ENCODE measurements at places on chromosomes 5 and 9.
A peak's percentile ranks its signal among the peaks of the same experiment; 100 is the strongest.

DNA sequence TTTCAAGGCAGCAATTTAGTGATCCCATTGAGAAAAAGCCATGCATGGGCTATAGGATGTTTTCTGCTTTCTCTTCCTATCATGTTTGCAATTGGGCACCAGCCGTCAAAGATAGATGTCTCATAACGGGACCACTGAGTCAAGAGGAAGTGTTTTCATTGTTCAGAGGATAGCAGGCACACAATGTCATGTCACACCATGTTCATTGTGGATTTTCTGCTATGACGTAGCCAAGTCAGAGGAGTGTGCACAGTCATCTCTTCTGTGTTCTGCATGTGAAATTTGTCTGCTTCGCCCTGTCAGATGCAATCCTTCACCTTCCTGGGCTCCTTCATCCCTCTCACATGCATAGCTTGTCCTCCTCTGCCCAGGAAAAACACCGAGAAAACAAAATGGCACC, 106.0 kb downstream of the CD180 start:
- no peak for DNase-seq

DNA sequence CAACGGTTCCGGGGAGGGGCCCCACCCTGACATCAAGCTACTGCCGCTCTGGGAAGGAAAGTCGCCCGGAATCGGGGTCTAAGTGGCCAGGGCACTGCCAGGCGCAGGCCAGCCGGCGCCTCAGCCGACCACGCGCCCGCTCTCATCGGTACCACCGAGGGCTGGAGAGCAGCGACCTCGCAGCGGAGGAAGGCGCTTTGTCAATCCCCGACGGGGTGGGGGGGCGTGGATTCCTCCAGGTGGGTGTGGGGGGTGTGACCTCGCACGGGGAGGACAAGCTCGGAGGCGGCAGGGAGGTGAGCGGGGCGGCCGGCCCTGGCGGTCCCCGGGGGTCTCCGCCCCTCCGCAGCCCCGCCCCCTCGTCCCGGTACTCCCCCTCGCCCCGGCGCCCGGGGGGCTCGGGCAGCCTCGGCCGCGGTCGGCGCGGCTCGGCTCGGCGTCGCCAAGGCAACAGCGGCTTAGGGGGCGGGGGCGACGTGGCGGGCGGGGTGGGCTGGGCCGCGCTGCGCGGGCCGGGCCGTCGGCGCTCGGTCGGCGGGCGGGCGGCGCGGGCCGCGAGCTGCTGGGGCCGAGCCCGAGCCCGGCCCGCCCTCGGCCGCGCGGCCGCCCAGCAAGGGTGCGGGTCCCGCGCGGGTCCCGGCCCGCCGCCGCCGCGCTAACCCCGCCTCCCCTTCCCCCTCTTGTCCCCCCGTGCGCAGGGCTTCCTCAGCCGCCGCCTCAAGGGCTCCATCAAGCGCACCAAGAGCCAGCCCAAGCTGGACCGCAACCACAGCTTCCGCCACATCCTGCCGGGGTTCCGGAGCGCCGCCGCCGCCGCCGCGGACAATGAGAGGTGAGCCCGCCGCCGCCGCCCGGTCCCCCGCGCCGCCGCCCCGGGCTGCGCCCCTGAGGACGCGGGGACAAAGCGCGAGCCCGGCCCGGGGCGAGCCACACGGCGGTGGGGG, 47.5 kb downstream of the DAB2IP start:
- DNase-seq, result no peak

- DNase-seq, result no peak
These were observed 664.0 kb downstream of the TLE4 start for GRCh38 chr9:80235752-80236151.

GRCh38 chr5:173668910-173669309, 52.5 kb upstream of the BOD1 start:
- no peak for DNase-seq

DNA sequence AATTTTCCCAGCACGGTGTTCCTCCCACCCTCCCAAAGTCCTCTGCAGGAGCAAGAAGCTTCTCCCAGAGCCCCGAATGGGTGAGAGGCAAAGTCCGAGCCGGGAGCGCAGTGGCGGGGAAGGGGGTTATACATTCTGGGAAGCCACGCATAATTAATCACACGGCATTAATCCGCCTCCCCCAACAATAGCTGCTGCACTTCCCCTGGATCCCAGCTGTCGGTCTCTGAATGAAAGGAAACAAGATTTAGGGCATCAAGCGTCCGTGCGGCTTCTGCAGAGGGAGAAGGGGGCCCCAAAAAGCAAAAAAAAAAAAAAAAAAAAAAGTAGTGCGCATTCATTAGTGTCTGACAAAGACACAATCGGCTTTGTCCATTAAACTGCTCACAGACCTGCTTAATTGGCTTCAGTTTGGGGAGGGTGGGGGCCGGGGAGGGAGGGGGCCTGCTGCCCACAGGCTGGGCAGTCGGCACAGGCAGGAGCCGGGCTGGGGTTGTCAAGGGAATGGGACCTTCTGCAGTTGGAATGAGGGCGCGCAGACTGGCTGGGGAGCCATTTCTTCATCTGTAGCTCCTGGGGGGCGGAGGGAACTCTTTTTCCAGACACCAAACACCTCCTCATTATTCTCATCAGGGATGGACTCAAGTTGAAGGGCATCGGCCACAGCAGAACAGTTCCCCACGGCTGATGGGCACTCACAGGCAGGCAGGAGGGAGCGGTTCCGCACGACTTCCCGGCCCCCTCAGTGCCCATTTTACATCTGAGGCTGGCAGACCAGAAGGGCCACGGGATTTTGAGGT, 3.4 kb downstream of the NOTCH1 start:
- DNase-seq, result no peak

GRCh38 chr5:120405923-120406322, 58.2 kb upstream of the PRR16 start:
- peak; percentile 44 for DNase-seq

DNA sequence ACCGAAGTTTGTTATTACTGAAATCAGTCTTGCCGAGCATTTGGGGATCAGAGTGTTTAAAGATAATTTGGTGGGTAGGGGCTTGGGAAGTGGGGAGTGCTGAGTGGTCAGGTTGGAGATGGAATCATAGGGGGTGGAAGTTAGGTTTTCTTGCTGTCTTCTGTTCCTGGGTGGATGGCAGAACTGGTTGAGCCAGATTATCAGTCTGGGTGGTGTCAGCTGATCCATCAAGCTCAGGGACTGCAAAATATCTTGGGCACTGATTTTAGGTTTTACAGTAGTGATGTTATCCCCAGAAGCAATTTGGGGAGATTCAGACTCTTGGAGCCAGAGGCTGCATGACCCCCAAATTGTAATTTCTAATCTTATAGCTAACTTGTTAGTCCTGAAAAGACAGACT, 5.4 kb upstream of the ANKRD31 start:
- DNase-seq, result no peak

GRCh38 chr5:6178846-6179532, 199.4 kb downstream of the MED10 start:
- no peak for DNase-seq

GRCh38 chr9:130713286-130713960, 19.8 kb downstream of the EXOSC2 start:
- DNase-seq, result no peak

GRCh38 chr5:107564931-107565372, 105.8 kb downstream of the EFNA5 start:
- DNase-seq, result peak; percentile 58

GRCh38 chr9:87334366-87334765, 163.3 kb upstream of the DAPK1 start:
- DNase-seq, result no peak

DNA sequence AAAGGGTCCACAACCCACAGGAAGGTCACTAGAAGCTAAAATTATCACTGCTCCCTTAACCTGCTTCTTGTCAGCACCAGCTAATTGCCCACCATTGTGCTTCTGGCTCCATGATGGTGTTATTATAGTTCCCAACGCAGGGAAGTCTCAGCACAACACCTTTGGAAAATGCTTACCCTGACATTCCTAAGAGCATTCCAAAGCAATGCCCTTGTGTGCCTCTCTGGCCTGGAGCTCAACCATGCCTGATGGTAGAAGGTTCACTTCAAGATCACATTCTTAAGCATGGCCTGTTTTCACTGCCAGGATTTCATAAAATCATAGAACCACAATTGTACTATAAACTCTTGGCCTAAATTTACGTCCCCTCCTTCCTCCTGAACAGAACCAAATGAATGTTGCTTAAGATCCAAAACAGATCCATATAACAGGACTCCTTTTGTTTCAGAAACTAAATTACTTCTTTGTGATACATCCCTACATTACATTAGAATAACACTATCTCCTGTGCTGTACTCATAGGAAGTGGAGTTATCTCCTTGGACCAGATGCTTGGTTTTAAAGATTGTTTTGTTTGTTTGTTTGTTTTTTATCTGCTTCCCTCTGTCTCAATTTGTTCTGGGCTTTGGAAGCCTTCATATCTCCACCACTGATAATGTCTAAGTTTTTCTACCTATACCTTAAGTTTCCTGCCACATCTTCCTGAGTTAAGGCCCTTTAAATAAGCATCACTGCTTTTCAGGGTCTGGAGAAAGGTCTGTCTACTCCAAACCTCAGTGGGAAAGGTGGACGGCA, 32.1 kb downstream of the ARL15 start:
- DNase-seq, result no peak

- DNase-seq, result no peak
These were observed 442.6 kb upstream of the RGMB start for GRCh38 chr5:98330871-98331270.

GRCh38 chr5:1341863-1342262, 3.0 kb downstream of the CLPTM1L start:
- no peak for DNase-seq

DNA sequence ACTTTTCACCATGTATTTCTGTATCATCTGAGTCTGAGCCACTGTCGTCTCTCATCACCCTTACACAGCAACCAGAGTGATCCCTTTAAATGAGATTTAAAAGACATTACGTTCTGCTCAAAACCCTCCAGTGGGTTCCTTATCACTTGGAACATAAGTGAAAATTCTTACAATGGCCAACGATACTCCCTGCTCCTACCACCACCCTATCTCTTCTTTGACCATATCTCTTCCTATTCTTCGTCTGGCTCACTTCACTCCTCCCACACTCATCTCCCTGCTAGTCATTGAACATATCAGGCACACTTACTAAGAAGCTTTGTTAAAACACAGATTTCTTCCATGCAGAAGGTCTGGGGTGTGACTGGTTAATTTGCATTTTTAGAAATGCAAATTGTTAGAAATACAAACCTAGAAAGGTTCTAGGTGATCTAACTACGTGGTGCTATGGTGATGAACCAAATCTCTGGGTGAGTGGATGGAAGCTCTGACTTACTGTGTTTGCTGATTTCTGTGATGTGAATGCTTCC, 166.6 kb upstream of the CD180 start:
- DNase-seq, result no peak

GRCh38 chr5:58629271-58630159, 46.6 kb downstream of the RAB3C start:
- no peak for DNase-seq

DNA sequence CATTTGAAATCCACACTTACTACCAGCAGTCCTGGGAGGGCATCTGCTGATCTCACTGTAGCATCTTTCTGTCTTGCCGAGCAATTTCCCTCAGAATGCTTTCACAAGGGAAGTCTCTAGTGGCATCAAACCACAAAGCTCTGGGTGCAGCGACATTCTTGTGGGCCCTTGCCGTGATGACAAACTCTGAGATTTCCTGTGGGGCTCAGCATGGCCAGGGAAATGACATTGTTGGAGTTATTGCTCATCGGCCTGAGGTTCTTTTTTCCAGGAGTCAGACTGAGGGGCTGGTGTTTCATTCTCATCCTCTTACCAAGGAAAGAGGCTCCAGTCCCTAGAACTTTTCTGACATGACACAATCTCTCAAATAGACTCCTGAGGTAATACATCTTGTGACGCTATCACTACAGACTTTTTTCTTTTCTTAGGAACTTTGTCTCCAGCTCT, 51.4 kb downstream of the PFDN1 start:
- DNase-seq, result peak; percentile 75

DNA sequence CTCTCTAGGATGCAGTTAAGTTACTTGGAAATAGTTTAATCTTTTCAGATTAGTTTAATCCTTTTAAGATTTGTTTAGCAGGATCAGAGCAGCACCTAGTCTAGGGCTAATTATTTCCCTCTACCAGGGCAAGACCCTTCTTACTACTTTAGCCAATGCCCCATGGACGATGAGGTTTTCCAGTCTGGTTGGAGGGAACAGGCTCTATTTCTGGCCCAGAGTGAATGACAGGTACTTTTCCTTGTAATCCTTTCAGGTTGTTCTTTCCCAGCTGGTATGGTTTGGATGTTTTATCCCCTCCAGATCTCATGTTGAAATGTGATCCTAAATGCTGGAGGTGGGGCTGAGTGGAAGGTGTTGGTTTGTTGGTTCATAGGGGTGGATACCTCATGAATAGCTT, 27.2 kb downstream of the PTTG1 start:
- no peak for DNase-seq

- peak; percentile 88 for DNase-seq
These were observed 328.9 kb upstream of the MEF2C start for GRCh38 chr5:89211836-89212235.

- no peak for DNase-seq
These were observed 45.5 kb downstream of the RXRA start for GRCh38 chr9:134371731-134372130.

- DNase-seq, result no peak
These were observed 161.4 kb upstream of the ZNF462 start for GRCh38 chr9:106701611-106702010.

GRCh38 chr5:40791715-40792139, 6.4 kb downstream of the PRKAA1 start:
- no peak for DNase-seq

DNA sequence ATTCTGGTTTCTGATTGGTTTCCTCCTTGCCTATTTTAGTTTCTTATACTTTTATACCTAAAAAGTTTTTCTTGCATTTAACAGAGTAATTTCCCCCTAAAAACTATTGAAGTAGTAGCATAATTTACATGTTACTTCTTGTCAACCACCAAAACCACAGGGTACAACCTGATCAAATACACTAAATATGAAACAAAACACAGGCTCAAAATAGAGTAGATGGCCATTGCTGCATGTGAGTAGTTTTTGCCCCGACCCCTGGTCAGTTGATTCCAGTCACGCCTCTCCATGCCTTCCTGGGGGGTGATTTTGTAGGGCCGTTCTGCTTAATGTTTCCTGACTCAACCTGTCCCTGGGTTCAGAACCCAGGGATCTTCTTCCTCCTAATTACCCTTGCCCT, 101.8 kb downstream of the TLE4 start:
- no peak for DNase-seq

DNA sequence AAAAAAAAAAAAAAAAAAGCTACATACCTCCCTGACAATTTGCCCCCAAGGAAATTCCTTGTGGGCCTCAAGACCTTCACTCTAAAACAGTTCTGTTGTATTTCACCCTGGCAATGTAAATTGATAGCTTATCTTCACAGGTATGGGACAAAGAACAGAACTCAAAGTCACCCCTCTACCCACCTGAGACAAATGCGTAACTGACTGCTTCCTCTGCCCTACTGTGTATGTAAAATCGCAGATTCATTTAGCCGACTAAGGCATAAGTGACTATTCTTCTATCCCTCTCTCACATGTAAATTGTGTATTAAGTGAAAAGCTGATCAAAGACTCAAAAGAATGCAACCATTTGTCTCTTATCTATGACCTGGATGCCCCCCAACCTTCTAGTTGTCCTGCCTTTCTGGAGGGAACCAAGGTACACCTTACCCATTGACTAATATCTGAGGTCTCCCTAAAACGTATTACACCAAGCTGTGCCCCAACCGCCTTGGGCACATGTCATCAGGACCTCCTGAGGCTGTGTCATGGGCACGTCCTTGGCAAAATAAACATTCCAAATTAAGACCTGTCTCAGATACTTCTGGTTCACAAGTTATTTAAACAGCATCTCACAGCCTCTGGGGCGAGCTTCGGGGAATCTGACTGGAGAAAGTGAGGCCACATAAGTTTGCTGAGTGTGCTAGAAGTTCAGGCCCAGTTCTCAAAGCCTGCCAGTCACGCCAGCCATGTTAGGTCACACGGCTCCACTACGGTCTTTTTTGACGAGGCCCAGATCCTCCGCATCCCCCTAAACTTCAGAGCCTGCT, 954 bp downstream of the TBCA start:
- DNase-seq, result no peak
